ENCODE measurements at places on chromosomes 1 and 21.
A peak's percentile ranks its signal among the peaks of the same experiment; 100 is the strongest.

DNA sequence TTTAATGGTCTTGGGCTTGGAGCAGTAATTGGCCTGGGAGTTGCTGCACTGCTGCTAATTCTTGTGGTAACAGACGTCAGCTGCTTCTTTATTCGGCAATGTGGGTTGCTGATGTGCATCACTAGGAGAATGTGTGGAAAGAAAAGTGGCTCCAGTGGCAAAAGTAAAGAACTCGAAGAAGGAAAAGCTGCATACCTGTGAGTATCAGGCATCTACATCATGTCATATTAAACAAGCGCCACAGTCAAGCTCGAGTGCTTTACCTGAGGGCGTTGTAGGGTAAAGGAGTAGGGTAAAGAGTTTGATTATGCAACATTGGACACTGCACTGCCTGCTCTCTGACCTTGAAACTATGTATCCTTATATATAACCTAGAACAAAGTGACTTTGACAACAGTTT, 510.6 kb downstream of the NCAM2 start:
- DNase-seq: no peak

- no peak for DNase-seq
These were observed 237.1 kb downstream of the VAV3 start for GRCh38 chr1:107727866-107728265.

DNA sequence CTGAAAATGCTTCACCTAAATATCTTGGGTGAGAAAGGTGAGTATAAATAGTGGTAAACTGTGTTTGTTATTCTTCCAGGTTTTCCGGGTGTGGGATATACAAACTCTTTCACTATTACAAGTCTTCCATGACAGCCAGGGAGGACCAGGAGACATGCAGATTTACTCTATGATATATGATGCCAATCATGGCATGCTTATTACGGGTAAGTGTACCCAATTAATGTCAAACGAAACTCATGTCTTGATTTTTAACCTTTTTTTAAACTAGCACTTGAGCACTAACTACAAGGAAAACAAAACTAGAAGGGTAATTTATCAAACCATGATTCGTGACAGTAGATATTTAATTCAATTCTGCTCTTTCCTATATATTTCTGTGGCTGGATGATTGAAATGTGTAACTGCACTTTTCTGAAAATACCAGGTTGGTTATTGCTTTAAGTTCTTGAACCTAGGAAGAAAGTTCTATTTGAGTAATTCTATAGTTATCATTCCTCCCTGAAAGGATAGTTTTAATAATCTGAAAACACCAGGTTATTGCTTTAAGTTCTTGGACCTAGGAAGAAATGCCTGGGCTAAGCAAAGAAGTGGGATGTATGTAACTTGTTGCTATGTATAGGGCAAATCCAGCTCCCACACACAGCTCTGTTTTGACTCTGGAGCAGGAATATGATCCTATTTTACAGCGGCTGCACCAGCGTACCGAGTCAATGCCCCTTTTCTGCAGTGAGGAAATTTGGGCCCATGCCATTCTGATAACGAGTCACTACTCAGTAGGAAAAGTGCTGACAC, 86.4 kb downstream of the WDR64 start:
- DNase-seq: no peak

DNA sequence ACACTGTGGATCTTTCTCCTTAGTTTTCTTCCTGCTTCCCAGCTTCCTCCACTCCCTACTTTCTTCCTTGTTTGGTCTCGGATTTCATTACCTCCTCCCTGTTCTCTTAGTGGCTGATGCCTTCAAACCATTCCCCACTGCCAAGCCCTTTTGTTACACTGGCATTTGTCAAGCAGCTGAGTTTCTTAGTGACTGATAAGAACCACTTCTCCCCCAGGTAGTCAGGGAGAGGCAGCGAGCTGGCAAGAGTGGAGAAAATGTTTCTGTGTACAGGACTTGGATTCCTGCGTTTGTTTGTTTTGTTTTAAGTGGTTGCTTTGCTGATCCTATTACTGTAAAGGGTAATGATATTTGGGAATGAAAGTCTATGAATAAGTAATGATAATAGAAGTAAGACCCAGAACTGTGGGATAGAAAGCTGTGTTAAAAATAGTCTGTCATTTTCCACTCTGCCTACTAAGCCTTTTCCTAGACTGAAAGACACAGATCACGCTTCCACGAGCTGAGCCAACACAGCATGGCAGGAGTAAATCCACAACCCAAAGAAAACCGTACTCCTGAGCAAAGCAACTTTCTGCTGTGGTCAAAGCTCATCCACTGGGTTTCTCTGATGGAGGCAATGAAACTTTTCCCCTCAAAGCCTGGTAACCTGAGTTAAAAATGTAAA, 10.1 kb upstream of the SERTAD4 start:
- DNase-seq: no peak

DNA sequence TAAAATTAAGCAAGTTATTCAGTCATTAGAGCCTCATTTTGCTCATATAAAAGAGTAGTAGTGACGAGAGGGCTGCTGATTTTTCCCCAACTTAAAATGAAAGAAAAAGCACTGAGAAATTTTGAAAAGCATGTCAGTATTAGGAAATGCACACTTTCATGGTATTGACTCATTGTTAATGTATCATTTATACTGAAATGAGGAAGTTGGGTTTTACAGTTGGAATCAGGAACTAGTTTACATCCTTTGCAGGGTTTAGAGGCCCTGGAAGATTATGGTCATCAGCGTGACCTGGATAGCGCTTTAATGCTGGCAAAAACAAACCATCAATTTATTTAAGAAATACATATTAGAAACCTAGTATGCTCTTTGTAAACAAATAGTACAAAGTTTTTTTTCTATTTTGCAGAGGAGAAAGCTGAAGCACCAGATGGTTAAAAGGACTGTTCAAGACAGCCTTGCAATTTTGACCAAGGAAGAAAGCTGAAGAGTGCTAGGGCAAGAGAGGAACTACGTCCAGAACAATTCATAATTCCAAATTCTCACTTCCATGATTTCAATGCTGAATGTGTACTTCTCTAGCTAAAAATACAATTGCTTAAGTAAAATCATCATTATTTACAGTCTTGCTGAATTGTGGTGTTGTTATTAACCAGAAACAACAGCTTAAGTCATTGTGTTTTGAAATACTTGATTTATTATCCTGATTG, 94.8 kb upstream of the SGIP1 start:
- no peak for DNase-seq

GRCh38 chr1:44689447-44689765, 14.9 kb downstream of the ARMH1 start:
- no peak for DNase-seq

- DNase-seq: no peak
These were observed 452 bp upstream of the EXOSC10 start for GRCh38 chr1:11100149-11100493.

DNA sequence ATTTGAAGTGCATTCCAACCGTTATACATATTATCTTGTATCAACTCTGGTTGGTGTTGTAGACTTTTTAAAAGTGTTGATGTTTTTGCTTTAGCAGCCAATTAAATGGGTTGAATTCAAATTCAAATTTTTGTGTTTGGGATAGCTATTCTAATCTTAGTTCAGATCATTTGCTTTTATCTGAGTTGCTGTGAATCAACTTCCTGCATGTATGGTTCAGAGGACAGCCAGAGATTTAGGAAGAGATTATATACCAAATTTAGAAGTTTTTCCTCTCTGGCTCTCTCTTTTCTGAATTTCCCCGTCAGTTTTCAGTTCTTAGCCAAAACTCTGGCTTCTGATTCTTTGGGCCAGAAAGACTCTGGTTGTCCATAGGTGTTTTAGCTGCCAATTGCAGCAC, 415.5 kb downstream of the NUF2 start:
- no peak for DNase-seq

DNA sequence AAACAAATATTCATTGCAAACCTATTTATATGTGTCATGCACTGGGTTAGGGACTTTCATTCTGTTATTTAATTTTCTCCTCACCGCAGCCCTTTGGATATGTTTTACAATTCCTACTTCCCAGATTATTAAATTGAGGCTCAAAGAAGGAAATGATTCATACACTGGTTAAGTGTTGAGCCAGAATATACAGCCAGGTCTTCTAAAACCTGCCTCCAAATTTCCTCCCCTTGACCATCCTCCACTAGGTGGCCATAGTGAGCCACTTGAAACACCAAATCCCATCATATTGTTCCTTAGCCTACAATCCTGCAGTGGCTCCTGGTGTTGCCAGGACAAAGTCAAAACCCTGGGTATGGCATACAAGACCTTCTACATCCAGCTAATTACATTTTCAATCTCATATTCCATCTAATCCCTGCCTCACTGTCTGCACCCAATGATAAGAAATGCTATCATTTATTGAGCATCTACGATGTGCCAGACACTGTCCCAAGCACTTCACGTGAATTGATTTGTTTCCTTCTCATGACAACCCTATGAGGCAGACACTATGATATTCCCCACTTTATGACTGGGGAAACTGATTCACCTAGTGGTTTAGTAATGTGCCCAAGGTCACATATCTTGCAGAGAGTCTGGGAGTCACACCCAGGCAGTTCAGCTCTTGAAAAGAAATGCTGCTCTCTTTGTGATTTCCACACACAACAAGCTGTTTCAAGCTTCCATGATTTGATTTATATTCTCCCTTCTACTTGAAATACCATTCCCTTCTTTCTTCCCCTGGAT, 23.6 kb upstream of the KIRREL1 start:
- peak; percentile 10 for DNase-seq

DNA sequence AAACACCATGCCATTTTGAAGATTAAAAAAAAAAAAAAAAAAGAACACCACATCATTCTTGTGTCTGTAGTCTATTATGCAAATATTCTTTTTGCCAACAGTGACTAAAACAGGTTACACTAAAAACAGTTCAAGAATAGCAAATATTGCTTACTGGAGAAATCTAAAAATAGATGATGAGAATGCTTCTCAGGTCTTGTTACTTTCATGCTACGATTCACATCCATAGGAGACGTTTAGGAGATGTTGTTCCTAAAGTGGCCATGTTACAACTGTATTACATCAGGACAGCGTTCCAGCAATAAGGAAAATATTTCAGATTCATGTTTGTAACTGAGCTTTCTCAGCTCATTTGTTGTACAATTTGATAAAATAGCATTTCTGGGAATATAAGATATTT, 32.3 kb downstream of the RAB3GAP2 start:
- no peak for DNase-seq

- no peak for DNase-seq
These were observed 183.4 kb upstream of the PTBP2 start for GRCh38 chr1:96538111-96538641.

DNA sequence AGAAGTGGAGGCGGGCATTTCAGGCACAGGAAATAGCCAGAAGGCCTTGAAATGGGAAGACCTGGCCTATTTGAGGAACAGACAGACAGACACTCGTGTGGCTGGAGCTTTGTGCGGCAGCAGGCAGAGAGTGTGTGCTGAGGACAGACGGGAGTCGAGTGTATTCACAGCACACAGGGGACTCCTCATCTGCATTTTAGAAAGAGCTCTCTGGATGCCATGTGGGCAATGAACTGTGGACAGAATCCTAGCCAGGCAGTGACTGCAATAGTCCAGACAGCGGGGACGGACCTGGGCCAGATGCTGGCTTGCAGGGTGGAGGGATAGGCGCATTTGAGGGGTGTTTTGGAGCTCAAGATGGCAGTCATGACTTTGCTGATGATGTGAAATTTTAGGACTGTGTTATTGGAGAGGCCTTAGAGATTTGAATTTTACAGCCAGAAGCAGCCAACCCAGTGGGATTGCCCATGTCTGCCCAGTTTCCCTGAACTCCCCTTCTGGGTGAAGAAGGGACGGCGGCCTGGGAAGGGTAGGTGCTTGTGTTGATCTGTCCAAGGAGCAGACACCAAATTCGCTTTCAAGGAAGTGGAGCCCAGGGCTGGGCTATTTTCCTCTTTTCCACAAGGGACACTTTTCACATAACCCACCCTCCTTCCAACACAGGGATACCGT, 43.7 kb downstream of the CHAF1B start:
- DNase-seq: no peak
